ENCODE measurements at places on chromosomes 3 and 15.

DNA sequence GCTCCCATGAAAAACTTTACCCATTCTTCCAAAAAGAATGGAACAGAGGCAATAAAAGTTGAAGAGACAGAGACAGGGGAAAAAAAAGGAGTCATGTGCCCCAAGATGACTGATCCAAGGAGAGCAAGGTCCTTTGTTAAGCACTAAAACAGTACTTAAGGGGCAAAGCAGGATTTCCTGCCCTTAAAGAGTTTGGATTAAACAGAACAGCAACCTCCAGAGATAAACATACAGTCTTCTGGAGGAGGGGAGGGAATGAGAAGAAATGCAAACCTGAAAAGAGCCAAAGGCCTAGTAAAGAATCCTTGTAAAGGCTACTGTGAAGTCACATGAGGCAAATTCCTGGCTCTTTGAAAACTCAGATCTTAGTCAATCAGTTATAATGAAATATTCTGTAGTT lies 38.2 kb downstream of the SHQ1 start:
- no peak for DNase-seq

- no peak for DNase-seq
Observed at GRCh38 chr15:95263751-95264150, 1032.4 kb downstream of the MCTP2 start.

- no peak for DNase-seq
Observed at GRCh38 chr3:132256989-132257388, 60.2 kb upstream of the ACP3 start.

- DNase-seq = no peak
Observed at GRCh38 chr3:38168151-38169026, 3.1 kb downstream of the OXSR1 start.

- DNase-seq = peak; percentile 27
Observed at GRCh38 chr3:195441992-195442572, 738 bp downstream of the ACAP2 start.
